ENCODE measurements at places on chromosomes 11 and 22. TPM values are rescaled to one million over a fixed set of nuclear protein-coding genes. Genes with fewer than 3 reads are reported as not detected.

DNA sequence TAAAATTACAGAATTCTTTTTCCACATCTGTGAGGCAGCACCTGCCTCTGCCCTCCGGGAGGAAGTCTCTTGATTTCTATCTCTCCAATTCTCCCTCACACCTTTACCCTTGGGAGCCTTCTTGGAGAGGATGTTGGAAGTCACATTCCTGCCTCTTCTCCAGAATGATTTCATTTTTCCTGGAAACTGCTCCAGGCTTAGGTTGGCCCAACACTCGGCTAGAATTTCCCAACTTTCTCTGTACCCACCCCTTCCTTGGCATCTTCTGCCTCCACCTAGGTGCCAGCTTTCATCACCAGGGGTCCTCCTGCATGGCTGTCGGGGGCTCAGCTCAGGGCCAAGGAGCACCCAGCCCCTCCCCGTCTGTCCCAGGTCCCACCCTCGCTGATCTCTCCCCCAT, 43.2 kb downstream of the SLCO2B1 start:
- no peak for DNase-seq

DNA sequence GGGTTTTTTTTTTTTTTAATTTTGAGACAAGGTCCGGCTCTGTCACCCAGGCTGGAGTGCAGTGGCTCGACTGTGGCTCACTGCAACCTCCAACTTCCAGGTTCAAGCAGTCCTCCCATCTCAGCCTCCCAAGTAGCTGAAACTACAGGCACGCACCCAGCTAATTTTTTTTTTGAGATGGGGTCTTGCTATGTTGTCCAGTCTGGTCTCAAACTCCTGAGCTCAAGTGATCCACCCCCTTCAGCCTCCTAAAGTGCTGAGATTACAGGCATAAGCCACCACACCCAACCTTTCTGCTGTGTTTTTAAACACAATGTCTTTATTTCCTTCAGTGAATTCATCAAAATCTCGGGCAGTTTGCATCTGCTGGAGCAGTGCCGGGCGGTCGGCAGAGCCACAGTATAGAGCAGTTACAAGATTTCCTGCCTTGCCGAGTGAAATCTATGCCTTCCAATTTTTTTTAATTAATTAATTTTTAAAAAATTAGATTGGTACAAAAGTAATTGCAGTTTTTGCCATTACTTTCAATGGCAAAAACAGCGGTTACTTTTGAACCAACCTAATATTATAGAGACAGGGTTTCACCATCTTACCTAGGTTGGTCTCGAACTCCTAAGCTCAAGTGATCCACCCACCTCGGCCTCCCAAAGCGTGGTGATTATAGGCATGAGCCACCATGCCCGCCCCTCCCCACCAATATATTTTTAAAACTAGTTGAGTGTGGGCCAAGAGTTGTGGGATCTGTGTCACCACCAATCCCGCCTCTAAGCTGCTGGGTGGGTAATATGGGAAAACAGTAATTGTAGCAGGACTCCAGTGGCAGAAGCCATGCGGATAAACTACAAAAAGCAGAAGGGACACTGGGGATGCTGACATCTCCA, 2.7 kb upstream of the ACY3 start:
- DNase-seq: no peak

- DNase-seq: no peak
Measured at GRCh38 chr11:3077846-3078440, 20.7 kb upstream of the CARS1 start.

- DNase-seq: peak; percentile 87
Measured at GRCh38 chr11:119474682-119475596, 52.0 kb upstream of the THY1 start.

- DNase-seq: no peak
Measured at GRCh38 chr11:35170503-35170902, 31.5 kb downstream of the CD44 start.

DNA sequence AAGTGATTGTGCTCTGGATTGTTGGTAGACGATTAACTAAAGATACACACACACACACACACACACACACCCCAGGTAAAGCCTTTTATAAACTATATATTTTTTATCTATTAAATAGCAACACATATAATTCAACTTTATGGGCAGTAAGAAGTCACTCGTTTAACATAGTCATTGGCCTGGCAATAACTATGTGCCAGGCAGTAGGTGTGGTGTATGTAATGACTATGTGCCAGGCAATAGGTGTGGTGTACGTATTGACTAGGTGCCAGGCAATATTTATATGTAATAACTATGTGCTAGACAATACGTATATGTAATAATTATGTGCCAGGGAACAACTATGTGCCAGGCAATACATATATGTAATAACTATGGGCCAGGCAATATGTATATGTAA, 40.0 kb upstream of the TENM4 start:
- DNase-seq: no peak

- no peak for DNase-seq
Measured at GRCh38 chr22:24519496-24519895, 24.4 kb downstream of the UPB1 start.

DNA sequence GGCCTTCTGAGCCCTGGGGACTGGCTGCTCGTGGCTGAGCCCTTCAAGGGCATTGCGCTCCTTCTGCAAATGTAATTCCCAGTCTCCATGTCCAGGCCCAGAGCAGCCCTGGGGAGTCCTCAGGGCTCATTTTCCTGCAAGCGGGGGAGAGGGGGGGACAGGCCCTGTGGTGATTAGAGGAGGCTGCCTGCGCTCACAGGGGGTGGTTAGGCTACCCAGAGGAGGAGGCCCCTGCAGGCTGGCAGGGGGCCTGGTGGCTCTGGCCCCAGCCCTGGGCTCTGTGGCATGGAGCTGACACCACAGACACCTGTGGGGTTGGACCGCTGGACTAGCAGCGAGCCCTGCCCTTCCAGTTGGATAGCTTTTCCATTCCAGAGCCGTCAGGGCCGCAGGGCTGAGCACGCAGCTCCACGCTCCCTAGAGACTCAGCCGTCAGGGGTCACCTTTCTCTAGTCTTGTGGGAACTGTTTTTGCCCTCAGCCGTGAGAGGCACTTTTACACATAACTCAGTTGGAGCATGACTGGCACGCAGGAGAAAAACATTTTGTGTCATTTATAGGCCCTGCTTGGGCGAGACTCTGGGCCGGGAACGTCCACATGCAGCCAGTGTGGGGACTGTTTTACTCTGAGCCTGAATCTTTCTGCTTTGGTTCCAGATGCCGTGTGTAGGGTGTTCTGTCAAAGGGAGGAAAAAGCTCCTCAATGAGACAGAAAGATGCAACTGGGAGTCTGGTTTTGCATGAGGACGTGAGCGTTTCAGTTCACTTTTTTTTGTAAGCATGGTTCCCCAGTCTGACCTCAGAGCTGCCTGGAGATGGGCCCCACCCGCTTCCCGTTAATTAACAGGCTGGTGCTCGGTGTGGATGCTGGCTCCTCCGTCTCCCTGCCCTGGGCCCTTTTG, 58.1 kb downstream of the LRP5 start:
- DNase-seq: no peak

- no peak for DNase-seq
Measured at GRCh38 chr11:214083-214482, 6.6 kb downstream of the RIC8A start.

- DNase-seq: no peak
Measured at GRCh38 chr11:102220728-102221467, 96.4 kb upstream of the BIRC3 start.

- DNase-seq: no peak
Measured at GRCh38 chr11:64767344-64768299, 7.8 kb upstream of the PYGM start.

GRCh38 chr11:19803506-19803998, 90.9 kb downstream of the NAV2 start:
- DNase-seq: no peak

DNA sequence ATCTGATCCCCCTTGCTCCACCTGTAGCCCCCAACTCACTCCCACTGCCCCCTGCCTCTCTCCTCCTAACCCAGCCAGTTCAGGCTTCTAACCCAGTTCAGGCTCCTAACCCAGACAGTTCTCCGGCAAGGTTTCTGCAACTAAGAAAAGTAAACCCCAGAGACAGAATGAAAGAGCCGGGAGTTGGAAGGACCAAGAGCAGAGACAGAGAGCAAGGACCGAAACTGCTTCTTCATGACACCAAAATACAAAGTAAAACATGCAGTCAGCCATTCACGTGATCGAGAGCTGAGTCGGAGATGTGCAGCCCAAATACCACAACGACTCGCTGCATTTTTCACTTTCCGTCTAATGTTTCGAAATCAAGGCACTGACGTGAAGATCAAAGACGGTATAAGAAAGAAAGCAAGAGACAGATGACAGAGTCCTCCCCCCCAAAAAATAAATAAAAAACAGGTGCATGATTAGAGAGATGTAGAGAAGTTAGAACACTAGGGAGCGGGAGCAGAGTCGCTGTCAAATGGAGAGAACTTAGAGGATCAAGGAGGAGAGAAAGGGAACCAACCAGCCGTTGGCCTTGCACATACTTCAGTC, 884 bp downstream of the IL10RA start:
- DNase-seq: no peak

- peak; percentile 91 for DNase-seq
Measured at GRCh38 chr11:6612213-6613041, at the start of gene TAF10. Gene TAF10, minus strand, starts transcription at chr11:6612216. Its CDS starts 27 bp downstream, at chr11:6612189.

DNA sequence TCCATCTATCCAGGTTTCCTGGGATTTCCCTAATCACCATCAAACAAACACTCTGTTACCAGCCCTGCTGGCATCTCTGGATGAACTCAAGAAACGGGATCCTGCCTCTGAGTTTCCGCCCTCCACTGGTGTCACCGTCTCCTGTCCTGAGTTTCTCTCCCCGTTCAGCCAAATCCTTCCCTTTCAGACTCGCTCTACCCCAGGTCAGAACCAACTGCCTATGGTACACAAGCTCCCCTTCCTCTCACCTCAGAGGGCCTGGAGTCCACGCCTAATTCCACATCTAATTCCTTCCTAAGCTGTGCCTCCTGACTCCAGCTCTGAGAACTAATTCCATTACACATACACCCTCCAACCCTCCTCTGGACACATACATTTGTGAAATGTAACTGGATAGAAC, 96.1 kb downstream of the SHANK2 start:
- DNase-seq: no peak

- DNase-seq: peak; percentile 53
Measured at GRCh38 chr11:7657306-7658025, 15.8 kb downstream of the CYB5R2 start.

DNA sequence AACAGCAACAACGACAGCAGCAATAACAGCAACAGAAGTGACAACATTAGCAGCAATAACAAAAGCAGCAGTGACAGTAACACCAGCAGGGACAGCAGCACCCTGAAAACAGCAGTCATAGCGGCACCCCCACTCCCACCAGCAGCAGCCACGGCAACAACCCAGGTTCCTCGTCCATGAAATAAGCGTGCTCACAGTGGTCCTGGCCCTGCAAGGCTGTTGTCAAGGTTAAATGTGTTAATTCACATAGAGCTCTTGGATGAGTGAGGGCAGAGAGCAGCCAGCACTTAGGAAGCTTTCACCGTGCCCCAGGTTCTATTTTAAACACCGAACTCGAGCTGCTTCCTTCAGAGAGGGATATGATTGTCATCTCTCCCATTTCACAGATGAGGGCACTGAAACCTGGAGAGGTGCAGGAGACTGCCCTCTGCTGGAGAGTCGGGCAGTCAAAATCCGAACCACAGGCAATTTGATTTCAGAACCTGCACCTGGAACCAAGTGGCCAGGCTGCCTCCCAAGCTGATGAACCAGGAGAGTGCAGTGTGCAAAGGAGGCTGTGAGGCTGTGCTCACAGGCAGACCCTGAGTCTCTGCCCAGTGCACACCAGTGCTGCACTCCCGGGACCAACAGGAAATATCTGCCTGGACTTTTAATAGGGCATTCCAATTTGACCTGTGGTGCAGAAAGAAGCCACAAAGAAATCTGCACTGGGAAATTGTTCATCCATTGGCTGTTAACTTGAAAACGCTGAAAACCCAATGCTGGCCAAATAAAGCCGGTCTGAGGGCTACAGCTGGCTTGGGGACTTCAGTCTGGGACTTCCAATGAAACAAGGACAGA, 22.9 kb upstream of the FGF3 start:
- DNase-seq: no peak

- DNase-seq: no peak
Measured at GRCh38 chr11:95337972-95338429, 107.0 kb upstream of the SESN3 start.

The NFAM1 gene
- total RNA-seq: 0.17 TPM

The SLC22A12 gene
- not detected for total RNA-seq

The RIC3 gene
- total RNA-seq: not detected

The CCS gene
- total RNA-seq: 38.1 TPM

The LARGE2 gene
- not detected for total RNA-seq

The PIH1D2 gene
- total RNA-seq: 0.49 TPM

The KRTAP5-2 gene
- not detected for total RNA-seq

The USP2 gene
- 3.7 TPM for total RNA-seq

The CSNK2A3 gene
- 4.2 TPM for total RNA-seq

Measured in Caki2 (cell line).